ENCODE measurements at places on chromosomes 6 and 20. TPM values are rescaled to one million over a fixed set of nuclear protein-coding genes. Genes with fewer than 3 reads are reported as not detected.
A peak's percentile ranks its signal among the peaks of the same experiment; 100 is the strongest.

DNA sequence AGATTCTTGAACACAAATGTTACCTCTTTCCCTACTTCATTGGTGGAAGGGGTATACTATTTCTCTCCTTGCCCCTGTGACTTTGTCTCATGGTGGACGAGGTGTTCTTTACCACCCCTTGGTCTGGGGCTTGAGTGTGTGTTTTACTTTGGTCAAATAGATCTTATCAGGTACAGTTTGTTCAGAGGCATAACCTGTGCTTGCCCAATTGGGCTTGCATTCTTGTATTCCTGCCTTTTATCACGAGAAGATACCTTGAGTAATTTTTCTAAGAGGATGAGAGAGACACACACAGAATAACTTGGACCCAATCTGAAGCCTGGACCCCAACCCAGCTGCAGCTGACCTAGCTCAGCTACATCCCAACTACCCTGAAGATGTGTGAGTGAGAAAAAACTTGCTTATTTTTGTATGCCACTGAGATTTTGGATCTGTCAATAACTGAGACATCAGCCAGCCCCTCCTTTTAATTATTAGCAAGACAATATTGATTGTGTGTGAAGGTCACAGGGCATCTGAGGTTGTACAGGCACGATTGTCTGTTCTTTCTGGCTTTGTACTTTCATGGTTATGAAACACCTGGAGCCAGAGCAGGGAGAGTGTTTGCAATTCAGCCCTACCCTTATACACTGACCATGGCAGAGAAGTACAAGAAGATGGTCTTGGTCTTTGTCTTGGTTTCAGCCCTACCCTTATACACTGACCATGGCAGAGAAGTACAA, 204.7 kb upstream of the SLC35B3 start:
- no peaks in the 10 kb centered on the region for H3K36me3 ChIP-seq
- no peaks in the 10 kb centered on the region for H3K4me1 ChIP-seq
- H3K27me3 ChIP-seq = no peaks in the 10 kb centered on the region
- no peak overlapping the region for H3K4me3 ChIP-seq

GRCh38 chr6:142531727-142532126, 229.9 kb downstream of the ADGRG6 start:
- no peak overlapping the region for H3K27ac ChIP-seq
- no peak for DNase-seq
- H3K27me3 ChIP-seq = no peaks in the 10 kb centered on the region
- no peaks in the 10 kb centered on the region for H3K4me1 ChIP-seq
- no peak overlapping the region for H3K4me3 ChIP-seq
- peaks cover 6% of the 10 kb centered on the region for H3K36me3 ChIP-seq

Gene WRNIP1
- total RNA-seq = 38.1 TPM

- peaks cover 7% of the 10 kb centered on the region for H3K36me3 ChIP-seq
- DNase-seq = no peak
- H3K27me3 ChIP-seq = no peaks in the 10 kb centered on the region
- H3K4me1 ChIP-seq = no peaks in the 10 kb centered on the region
- H3K27ac ChIP-seq = no peak overlapping the region
- H3K4me3 ChIP-seq = no peak overlapping the region
These were observed 51.5 kb upstream of the MTHFD1L start for GRCh38 chr6:150813993-150814359.

DNA sequence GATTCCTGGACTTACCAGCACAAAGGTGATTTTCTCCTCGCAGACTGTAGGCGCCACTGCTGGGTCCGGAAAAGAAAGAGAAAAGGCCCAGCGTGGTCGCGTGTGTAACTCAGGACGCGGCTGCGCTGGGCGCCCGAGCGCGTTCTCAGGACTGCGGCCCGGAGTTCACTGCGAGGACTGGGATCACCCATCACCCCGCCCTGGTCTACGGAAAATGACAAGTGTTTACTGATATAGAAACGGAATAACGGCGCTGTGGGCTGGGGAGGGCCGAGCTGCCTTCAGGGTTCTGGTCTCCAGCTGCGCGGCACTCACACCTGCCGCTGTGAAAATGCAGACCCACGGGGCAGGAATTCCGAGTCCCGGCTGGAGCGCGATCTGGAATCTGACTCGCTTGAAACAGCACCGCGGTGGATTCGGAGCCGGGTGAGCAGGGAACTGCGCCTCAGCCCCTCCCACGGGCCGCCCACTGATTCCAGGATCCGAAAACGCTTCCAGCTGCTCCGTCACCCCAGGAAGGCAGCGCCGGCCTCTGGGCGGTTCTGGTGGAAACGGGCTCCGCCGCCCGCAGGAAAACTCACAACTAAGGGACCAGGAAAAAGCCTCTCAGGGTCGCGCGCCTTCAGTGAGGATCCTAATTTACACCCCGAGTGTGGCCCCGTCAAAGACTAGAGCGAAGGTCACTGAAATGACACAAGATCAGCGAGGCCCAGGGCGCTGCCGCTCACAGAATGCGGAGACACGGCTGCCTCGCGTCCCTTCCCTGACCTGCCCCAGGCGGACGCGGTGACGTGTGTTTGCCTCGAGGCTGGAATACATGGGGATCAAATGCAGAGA, 34.5 kb downstream of the HLA-A start:
- H3K27me3 ChIP-seq = peaks cover 33% of the 10 kb centered on the region
- no peaks in the 10 kb centered on the region for H3K36me3 ChIP-seq

DNA sequence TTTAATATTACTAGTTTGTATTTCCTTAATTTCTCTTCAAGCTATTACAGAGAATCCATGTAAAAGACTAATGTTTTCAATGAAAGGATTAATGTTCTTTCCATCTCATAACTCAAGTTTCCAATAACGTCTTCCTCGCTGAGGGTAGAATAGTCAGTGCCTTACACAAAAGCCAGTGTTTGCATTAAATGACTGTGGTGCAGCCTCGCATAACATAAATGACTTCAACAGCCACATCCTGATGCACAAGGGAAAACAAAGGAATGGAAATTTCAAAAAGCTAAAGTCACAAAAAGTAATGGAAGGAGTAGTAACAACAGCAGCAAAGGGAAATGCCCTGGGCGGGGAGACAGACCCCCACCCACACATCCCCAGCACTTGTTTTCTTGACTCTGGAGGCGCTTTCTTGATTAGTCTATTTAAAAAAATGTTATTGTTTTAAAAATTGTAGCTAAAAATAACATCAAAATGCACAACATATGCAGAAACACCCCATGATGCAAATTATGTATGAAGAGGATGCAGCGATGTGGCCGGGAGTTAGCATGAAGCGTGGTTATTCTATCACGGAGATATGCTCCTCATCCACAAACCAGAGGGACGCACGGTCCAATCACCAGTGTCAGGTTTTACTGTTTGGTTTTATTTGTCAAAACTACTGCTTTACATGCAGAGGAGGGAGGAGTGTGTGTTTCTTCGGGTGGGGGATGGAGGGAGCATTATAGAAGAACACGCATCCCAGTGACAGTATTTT, 228.6 kb downstream of the GMPR start:
- no peak for DNase-seq
- H3K4me3 ChIP-seq = no peak overlapping the region
- H3K36me3 ChIP-seq = no peaks in the 10 kb centered on the region
- H3K4me1 ChIP-seq = peaks cover 5% of the 10 kb centered on the region
- no peak overlapping the region for H3K27ac ChIP-seq

Gene SLC17A1
- total RNA-seq = not detected

Gene RAD21L1
- total RNA-seq = not detected

DNA sequence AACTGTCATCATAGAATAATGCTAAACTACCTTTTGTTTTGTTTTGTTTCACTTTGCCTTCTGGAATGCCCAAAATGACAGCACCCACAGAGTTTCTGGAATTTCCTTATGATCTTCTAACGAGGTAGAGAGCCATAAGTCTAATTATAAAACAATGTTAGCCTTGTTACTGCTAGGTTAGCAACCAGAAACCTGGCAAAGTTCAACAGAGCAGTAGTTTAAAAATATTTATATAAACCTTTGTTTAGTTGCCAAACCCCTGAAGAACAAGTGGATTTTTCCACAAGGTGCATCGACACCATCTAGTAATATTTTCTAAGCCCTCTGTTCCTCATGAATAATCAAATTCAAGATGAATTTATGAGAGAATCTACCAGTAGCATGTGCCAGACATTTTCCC, 27.6 kb upstream of the IPCEF1 start:
- H3K4me3 ChIP-seq = no peak overlapping the region
- H3K27ac ChIP-seq = no peak overlapping the region
- no peaks in the 10 kb centered on the region for H3K36me3 ChIP-seq
- H3K27me3 ChIP-seq = no peaks in the 10 kb centered on the region
- peaks cover 4% of the 10 kb centered on the region for H3K4me1 ChIP-seq
- DNase-seq = no peak

DNA sequence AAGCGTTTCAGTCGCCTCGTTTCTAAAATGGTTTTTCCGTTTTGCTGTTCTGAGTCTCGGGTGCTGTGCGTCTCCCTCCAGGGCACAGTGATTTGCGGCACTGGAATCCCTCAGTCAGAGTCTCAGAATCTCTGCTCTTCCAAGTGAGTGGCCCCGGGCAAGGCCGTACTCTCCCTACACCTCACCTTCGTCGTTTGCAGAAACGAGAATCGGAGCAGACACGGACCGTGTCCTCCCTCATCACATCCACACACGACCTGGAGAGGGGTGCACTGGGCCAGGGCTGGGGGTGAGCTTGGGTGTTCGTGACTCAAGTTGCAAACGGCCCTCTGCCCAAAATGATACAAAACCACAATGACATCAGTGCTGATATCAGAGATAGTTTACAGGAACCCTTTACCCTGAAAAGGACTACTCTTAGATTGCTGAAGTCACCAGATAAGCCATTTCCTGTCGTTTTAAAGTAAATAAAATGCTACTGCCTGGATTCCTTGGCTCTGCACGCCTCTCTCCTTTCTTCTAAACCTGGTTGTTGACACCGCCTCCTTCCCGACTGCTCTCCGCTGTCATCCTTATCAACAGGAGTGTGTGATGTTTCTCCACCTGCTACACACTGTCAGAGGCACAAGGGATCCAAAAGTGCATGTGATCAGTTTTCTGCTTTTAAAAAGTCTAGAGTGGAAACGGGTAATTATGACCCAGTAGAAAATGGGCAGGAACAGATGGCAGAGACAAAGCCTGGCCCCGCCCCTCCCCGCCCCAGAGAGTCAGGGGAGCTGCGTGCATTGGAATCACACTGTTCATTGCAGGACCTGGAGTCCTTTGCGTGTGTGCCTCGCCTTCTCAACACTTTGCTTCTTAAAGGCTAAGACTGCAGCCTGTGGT, 38.4 kb downstream of the KIF25 start:
- no peak for DNase-seq
- peak overlapping the region; percentile 78 for H3K4me3 ChIP-seq
- no peaks in the 10 kb centered on the region for H3K27me3 ChIP-seq
- peaks cover under 1% of the 10 kb centered on the region for H3K4me1 ChIP-seq
- no peak overlapping the region for H3K27ac ChIP-seq
- H3K36me3 ChIP-seq = peaks cover 18% of the 10 kb centered on the region

GRCh38 chr6:109370792-109371191, 11.5 kb downstream of the CD164 start:
- no peak overlapping the region for H3K4me3 ChIP-seq
- no peaks in the 10 kb centered on the region for H3K27me3 ChIP-seq
- H3K36me3 ChIP-seq = peaks cover 71% of the 10 kb centered on the region
- no peak overlapping the region for H3K27ac ChIP-seq

DNA sequence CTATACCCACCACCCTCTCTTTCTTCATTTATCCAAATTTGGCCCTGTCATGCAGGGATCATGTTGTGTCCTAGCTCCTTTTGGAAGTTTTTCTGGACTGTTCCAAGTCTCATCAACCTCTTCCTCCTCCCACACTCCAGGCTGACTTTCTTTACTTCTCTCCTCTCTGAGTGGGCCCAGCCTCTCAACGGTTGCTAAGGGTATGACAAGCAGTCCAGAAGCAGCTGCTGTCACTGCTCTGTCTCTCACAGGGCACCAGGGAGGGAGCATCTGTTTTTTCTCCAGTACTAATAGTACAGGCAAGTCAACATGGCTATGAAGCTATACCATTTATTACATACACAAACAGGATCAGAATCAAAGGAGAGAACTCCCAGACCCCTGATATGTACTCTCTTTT, 8.2 kb downstream of the NT5DC1 start:
- H3K36me3 ChIP-seq = peaks cover 37% of the 10 kb centered on the region
- H3K27me3 ChIP-seq = no peaks in the 10 kb centered on the region
- no peak overlapping the region for H3K4me3 ChIP-seq
- H3K27ac ChIP-seq = no peak overlapping the region
- DNase-seq = no peak

- no peaks in the 10 kb centered on the region for H3K36me3 ChIP-seq
- no peak for DNase-seq
- H3K4me3 ChIP-seq = no peak overlapping the region
- H3K27ac ChIP-seq = no peak overlapping the region
- no peaks in the 10 kb centered on the region for H3K27me3 ChIP-seq
These were observed 228.0 kb upstream of the FAM83B start for GRCh38 chr6:54618572-54618971.

DNA sequence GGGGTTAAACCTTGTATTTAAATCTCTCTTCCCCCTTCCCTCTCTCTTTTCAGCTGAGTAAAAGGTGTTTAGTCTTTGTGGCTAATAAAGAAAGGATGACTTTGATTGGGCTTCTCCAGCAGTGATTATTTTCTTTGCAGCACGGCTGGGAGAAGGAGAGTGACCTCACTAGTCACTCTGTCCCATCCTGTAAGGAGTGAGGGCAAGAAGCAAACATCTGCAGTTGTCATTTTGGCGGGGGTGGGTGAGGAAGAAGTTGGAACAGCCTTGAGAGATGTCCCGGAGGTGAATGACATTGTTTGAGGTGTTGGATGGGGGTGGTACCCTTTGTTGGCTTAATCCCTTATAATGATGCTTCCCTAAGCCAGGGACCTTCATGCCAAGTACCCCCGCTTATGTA, 223.6 kb downstream of the EYA2 start:
- no peak for DNase-seq
- peaks cover 7% of the 10 kb centered on the region for H3K4me1 ChIP-seq
- H3K27me3 ChIP-seq = no peaks in the 10 kb centered on the region
- no peaks in the 10 kb centered on the region for H3K36me3 ChIP-seq
- no peak overlapping the region for H3K4me3 ChIP-seq

GRCh38 chr6:118215269-118215668, 308.2 kb downstream of the SLC35F1 start:
- no peak for DNase-seq
- H3K36me3 ChIP-seq = no peaks in the 10 kb centered on the region
- H3K27me3 ChIP-seq = no peaks in the 10 kb centered on the region
- H3K4me3 ChIP-seq = no peak overlapping the region
- H3K27ac ChIP-seq = no peak overlapping the region

- H3K4me1 ChIP-seq = no peaks in the 10 kb centered on the region
- no peak for DNase-seq
- no peak overlapping the region for H3K4me3 ChIP-seq
- no peaks in the 10 kb centered on the region for H3K27me3 ChIP-seq
- H3K27ac ChIP-seq = no peak overlapping the region
- no peaks in the 10 kb centered on the region for H3K36me3 ChIP-seq
These were observed 100.3 kb upstream of the MTHFD1L start for GRCh38 chr6:150765067-150765764.

Gene MLIP
- not detected for total RNA-seq

Gene TUBB1
- not detected for total RNA-seq

Measured in H9 (cell line).